Amygdala (tissue), 56 donors: ENCODE measurements at places on chromosomes 16 and 17.

GRCh38 chr16:57036315-57036714, 47.0 kb downstream of the NLRC5 start:
- no peak for DNase-seq

GRCh38 chr17:81890447-81891302, 711 bp downstream of the ALYREF start:
- no peak for DNase-seq

DNA sequence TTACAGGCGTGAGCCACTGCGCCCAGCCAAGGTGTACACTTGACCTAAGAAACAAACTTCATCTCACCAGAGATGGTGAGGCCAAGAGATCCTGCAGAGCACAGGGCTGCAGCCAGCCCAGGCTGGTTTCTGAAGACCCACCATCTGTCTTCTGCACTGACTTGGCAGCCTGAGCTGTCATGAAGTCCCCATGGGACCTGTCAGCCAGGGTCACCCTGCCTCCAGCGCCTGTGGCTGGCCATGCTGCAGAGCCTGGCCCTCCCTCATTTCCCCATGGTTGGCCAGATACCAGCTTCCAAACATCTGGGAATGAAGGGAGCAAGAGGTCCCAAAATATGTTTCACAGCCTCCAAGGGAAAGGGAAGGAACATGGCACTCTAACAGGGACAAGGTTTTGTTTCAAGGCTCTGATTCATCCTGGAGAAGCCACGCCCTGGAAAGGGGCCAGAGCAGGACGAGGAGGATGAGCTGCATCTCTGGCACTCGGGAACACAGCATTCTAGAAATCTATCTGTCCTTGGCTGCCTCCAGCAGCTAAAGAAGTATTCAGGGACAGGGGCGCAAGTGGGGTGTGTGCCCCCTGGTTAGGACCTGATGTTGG, 45.3 kb downstream of the DDX19A start:
- no peak for DNase-seq

- no peak for DNase-seq
Observed at GRCh38 chr16:5867250-5867649, 769.7 kb upstream of the EEF2KMT start.

DNA sequence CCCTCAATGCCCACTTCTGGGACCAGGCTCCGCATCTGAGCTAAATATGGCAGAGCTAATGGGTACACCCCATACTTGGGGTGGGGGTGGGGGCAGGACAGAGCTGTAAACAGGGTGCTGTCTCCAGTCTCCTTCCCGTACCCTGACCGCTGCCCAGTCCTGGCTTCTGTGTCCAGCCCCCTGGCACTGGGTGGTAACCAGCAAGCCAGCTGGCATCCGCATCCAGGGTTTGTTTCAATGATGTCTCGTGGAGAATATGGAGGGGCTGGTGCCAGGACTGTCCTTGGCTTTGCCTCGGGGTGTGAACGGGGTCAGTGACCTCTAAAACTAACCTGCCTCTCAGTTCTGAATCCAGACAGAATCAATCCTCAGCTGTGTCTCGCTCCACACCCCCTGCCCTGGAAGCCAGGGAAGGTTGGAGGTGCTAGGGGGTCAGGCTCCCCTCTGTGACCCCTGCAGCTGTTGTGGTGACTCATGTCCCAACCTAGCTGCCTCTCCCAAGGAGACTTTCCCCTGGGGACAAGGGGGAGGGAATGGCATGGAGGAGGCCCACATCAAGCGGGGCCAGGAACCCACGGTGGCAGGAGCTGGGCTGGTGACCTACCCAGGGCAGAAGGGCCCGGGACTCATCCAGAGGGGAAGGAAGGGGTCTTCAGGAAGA, 1.5 kb upstream of the PNMT start:
- DNase-seq = peak; percentile 76

DNA sequence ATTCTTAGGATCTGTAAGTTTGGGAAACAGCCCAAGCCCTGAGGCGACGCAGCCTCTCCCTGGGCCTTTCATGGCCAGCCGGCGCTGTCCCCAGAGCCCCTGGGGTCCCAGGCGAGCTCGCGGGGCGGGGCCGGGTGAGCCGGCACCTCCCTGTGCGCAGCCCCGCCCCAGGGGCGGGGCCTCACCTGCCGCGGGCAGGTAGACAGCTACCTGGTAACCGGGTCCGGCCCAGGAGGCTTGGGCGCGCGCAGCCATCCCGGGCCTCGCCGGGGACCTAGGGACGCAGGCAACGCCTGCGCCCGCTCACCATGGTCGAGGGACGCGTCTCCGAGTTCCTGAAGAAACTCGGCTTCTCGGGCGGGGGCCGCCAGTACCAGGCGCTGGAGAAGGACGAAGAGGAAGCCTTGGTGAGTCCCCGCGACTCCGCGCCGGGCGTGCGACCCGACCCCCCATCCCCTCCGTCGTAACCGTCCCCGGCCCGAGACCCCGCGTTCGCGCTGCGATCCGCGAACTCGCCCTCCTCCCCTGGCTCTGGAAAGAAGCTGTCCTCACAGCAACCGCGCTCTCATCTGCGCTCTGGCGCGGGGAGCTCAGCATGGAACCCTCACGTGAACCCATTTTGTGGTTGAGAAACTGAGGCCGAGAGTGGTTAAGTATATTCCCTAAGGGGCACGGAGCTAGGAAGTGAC, at the start of gene ATP2C2:
TSS of gene ATP2C2 (plus strand) at position 231 of the 689 bp plus-strand sequence. CDS start at position 309, 78 bp downstream.
- DNase-seq = no peak

- no peak for DNase-seq
Observed at GRCh38 chr16:69709456-69710084, 16.8 kb downstream of the NQO1 start.

DNA sequence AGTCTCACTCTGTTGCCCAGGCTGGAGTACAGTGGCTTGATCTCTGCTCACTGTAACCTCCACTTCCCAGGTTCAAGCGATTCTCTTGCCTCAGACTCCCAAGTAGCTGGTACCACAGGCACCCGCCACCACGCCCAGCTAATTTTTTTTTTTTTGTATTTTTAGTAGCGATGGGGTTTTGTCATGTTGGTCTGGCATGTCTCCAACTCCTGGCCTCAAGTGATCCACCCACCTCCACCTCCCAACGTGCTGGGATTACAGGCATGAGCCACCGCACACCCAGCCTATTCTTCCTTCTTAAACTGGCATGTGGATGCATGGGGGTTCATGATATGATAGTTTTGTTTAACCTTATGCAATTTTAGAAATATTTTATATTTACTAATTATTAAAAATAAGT, 39.4 kb upstream of the VWA3A start:
- no peak for DNase-seq

- DNase-seq = no peak
Observed at GRCh38 chr16:57371494-57372371, 557 bp upstream of the CX3CL1 start.

DNA sequence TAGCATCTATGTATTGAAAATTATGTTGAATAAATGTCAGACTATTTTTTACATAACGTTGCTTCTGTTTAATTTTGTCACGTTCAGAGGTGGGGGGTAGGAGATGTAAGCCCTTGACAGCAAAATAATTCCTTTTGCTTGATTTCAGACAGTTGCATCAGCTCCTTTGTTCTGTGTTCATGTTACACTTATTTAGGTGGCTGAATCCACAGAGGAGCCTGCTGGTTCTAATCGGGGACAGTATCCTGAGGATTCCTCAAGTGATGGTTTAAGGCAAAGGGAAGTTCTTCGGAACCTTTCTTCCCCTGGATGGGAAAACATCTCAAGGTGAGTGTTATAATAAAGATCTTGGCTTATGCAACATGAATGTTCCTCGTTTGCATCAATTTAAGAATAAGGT, 4.5 kb downstream of the HERPUD1 start:
- DNase-seq = no peak

DNA sequence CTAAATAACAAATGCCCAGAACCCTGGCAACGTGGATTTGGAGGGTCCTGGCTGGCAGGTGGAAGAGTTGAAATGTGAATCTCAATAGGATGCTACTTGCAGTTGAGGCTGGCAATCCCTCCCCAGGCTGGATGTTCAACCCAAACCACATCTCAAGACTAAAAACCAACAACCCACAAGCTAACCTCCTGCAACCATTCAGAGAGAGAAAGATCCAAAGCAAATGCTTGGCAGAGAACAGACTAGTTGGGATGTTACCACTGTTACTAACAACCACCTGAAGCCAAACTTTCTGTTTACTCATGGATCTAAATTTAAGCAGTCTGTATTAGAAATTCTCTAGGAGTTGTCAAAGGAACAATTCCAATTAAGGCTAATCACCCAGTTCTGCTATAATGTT, 27.9 kb downstream of the SMG6 start:
- no peak for DNase-seq

DNA sequence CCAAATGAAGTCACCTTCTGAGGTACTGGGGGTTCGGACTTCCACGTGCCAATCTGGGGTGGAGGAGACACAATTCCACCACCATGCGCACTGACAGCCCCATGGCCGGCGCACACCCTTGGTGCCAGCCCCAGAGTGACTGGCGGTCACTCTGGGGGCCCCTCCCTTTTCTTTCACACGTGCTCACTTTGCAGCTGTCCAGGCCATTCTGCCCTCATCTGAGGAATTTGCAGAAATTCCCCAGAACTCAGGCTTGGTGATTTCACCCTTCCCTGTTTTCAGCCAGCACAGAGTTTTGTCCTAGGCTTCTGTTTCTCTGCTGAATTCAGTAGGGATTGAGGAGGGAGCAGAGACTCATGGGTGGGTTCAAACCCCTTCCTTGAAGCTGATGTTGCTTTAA, 54.8 kb downstream of the CDRT4 start:
- DNase-seq = no peak

DNA sequence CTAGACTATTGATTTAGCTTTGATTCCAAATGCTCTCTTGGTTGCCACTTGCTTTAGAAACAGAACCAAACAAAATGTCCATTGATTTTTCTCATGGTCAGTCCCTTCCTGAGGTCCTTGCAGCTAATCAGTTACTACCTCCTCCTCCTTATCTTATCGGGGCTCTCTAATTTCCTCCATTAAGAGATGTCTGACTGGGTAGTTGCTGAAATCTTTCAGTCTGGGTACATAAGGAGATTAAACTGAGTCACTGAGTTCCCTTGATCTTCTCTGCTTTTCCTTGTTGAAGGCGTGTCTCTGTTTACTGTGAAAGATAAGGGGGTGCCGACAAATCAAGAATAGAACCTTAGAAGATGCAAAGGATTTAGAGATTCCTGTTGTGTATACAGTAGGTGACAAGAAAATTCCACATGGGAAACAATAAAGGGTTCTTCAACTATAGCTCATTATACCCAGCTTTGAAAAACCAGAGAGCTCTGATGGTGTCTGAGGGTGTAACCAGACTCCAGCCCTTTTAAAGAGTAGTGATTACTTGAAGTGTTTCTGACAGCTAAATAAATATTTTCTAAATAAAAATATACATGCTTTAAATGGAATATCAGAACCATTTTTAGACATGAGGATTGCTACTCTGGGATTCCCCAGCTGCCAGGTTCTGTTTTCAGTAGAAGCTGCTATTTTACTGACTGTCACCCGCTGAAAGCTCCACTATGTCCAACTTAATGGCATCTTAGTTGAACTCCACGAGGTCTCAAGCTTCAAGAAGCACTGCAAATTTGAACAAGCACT, 791.3 kb upstream of the SOX9 start:
- no peak for DNase-seq

DNA sequence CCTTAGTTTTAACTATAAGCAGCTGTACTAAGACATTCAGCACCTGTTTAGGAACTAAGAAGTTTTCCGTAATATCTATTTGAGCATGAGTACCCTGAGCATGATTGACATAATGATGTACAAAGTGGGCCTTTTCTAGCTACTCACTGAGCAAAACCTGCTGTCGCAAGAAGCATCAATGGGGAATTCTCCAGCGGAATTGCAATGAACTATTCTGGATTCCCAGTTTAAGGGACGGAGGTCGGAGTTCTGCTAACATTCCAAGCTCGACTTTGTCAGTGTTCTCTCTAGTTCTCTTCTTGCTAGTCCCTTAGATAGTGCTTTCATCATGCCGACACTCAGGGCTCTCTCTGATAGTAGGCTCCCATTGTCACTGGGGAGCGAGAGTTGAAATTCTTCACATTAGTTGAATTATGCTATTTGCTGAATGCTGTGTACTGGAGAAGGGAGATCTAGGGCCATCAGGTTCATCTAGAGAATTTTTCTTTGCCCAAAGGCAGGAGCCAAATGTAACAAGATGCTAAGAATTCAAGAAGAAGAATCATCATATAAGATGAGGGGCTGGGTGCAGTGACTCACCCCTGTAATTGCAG, 40.2 kb upstream of the MYH2 start:
- DNase-seq = no peak

- DNase-seq = no peak
Observed at GRCh38 chr16:85166281-85166680, 54.0 kb upstream of the CIBAR2 start.

GRCh38 chr16:88994695-88995094, 17.7 kb upstream of the CBFA2T3 start:
- no peak for DNase-seq

DNA sequence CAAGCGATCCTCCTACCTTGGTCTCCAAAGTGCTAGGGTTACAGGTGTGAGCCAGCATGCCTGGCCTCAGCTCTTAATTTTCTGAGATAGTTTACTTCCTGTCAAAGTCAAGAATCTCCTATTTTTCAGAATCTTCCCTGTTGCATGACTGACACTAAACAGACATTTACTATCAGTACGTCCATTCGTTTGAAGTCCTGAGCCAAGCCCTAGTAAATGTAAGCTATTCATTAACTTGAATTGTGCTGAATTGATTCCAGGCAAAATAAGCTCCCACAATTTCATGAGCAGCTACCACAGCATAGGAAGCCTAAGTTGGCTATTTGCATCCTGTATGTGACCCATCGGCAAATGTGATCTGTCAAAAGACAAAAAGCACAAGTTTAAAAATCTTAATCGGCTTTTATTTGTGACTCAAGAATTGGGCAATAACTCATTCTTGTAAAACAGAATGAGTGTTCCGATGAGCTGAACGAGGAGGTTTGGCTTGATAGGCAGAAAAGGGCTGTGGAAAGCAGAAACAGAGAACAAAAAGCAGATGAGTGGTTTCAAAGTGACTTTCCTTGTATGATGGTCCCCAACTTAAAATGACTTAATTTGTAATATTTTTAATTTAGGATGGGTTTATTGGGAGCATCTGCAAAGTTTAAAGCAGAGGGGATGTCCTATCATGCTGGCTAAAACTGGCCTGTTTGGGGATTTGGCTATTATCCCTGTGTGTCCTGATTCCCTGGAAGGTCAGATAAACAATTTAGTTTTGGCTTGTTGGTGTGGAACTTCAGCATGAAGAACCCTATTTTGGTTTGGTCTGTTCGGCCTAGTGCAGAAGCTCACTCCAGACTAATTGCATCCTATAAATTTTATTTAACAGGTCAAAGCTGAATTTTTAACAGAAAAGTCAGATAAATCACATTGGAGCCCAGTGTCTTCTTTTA, 14.2 kb downstream of the RNF112 start:
- no peak for DNase-seq

- DNase-seq = no peak
Observed at GRCh38 chr17:55366020-55366481, 55.6 kb downstream of the MMD start.

DNA sequence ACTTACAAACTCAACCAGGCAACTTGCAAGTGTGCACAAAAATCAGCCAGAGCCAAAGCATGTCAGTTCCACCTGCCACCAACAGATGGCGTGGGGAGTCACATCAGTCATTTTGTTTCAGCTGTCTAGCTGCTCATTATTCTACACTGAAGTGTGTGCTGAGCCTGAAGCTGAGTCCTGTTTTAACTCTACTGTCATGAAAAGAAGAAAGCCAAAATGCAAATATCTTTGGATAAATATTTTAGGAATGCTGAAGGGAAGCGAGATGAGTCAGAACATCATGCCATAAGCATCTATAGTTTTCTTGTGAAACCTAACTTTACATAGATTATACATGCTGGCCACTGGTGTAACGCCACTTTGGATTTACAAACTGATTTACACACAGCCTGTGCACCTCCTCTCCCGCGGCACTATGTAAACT, 172.6 kb downstream of the CDK5R1 start:
- peak; percentile 46 for DNase-seq
